ENCODE measurements at places on chromosomes 3 and 15.

DNA sequence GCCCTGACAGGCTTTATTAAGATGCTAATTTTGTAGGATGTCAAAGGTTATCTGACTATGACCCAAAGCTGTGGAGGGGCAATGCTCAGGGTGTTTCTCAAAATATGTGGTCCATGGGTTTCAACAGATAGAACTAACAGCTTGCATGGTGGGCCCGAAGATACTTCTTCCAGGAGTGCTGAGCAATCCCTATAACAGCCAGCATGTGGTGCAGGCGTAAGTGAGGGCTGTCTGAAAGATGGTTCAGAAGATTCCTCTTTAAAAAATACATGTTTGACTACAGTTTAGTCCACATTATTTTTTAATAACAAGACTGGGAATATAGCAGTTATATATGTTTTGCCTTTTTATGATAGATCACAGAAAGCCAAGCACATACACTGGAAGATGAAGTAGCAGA, 7.6 kb downstream of the SCG3 start:
- no peak for DNase-seq

- no peak for DNase-seq
Observed at GRCh38 chr3:81339040-81339845, 422.2 kb downstream of the GBE1 start.

DNA sequence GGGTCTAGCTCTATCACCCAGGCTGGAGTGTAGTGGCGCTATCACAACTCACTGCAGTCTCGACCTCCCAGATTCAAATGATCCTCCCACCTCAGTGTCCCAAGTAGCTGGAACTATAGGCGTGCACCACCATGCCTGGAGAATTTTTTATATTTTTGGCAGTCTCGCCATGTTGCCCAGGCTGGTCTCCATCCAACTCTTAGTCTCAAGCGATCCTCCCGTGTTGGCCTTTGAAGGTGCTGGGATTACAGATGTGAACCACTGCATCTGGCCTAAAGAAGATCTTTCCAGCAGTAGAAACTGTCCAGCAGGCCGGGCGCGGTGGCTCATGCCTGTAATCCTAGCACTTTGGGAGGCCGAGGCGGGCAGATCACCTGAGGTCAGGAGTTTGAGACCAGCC, 55.2 kb upstream of the NR2C2 start:
- DNase-seq = no peak

DNA sequence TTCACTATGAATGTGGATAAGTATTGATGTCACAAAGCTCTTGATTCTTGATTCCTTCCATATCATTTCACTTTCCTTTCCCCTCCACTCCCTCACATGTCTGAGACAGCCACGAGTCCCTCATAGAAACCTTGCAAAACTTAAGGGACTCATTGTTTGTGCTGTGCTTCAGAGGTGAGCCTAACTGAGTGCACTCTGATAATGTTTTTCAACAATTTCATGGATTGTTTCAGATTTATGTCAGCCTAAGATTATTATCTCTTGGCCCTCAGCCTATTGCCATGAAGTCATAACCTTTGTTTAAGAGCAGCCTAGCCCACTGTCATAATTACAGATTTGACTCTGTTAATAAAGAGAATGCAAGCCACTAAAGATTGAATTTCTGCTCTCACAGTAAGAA, 363.6 kb downstream of the MECOM start:
- no peak for DNase-seq

DNA sequence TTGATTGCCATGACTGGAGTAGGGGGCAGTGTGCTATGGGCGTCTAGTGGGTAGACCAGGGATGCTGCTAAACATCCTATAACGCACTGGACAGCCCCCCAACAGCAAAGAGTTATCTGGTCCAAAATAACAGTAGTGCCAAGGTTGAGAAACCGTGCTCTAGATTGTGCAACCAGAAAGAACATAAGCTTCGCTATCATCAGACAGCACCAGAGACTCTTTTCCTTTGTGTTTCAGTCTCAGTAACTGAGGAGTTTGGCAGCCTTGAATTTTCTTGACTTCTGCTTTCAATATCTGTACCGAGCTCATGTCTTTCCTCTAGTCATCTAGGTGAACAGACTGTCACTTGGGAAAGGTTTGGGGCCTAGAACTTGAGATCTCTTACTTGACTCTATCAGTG, 8.8 kb downstream of the ARID3B start:
- no peak for DNase-seq

DNA sequence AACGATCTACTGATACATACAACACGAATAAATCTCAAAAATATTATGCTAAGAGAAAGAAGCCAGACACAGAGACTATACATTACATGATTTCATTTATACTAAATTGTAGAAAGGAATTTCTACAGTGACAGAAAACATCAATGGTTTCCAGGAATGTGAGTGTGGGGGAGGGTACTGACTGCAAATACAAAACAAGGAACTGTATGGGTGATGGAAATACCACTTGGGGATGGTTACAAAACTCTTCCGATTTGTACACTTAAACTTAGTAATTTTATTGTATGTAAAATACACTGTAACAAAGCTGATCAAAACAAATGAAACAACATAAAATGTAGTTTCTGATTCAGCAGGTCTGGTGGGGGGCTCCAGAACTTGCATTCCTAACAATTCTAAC, 45.8 kb upstream of the IP6K2 start:
- no peak for DNase-seq

DNA sequence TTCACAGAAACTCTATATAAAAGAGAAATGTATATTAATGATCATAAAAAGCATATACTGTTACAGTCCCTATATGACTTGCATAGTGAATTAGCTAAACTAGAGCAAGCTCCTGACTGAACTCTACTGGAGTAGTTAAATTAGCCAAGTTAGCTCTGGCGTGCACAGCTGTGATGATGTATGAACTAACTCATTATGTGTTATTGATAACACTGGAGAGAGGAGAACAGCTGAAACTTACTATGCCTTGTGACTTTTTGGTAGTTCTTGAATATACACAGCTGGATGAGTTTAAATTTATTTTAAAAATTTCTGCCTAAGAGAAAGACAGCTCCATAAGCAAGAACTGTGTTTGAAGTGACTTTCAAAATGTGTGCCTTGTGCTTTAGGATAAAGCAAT, 8.1 kb downstream of the TIPARP start:
- DNase-seq = no peak

- no peak for DNase-seq
Observed at GRCh38 chr3:103218793-103219192, 784.0 kb downstream of the ZPLD1 start.

DNA sequence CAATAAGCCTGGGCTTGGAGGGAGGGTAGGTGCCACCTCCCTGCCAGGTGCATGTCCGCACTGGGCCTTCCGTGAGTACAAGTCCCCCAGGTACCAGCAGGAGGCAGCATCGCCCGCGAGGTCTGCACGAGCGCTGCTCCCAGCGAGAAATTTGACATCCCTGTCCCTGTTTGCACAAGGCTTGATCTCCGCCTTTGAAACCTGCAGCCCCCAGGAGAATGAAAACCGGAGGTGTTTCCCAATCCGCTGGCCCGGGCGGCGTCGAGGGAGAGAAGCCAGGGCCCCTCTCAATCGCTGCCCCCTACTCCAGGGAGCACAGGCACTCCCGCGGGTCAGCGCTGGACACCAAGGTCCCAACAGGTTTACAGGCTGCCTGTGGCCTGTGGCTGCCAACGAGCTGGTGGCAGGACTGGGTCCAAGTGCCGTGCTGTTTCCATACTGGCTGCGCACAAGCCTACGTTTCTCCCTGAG, 961 bp downstream of the HAPLN3 start:
- DNase-seq = peak; percentile 92

DNA sequence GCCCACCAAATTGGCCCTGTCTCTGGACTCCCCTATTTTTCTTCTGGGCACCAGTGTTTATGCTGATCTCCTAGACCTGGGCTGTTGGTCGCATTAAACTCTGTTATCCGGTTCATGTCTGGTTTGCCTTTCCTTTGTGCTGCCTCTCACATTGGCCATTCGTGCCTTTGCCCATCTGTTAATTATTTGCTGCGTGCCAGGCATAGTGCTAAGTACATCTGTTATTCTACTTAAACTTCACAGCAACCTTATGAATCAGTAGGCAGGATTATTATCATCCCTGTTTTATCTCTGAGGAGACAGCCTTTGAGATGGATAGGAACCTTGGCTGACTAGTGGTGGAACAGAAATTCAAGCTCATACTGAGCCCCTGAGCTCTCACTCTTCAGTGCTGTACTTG, 76.0 kb downstream of the THSD4 start:
- DNase-seq = no peak

GRCh38 chr3:144259267-144259666, 287.6 kb downstream of the DIPK2A start:
- no peak for DNase-seq

GRCh38 chr3:186841620-186842019, 890 bp upstream of the ADIPOQ start:
- DNase-seq = no peak

DNA sequence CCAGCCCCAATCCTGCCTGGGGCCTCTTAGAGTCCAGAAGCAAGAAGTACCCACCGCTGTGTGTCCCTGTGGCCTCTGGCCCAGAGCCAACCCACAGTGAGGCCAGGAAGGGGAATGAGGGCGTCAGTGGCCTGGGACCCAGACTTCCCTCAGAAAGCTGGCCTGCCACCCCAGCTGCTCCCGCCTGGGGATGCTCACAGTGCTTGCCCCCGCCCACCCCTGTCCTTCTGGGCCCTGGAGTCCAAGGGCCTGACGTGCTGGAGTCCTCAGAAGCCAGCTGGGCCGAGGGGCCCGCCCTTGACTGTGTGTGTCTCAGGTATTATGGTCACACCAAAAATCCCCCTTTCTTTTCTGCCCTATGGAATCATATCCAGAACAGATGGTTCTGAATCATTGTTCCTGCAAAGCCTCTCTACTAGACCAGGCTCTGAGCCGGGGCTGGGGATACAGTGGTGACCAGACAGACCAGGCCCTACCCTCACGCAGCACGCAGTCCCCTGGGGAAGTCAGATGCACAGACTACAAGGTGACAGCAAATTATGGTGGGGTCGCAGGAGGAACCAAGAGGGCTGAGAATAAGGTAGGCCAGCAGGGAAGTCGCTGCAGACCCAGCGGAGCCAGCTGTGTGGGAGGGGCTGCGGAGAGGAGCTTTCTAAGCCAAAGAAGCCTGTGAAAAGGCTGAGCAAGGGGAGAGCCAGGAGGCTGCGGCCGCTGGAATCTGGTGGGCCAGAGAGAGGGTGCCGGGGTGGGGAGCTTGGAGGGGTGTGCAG, 99.1 kb downstream of the VGLL4 start:
- no peak for DNase-seq

DNA sequence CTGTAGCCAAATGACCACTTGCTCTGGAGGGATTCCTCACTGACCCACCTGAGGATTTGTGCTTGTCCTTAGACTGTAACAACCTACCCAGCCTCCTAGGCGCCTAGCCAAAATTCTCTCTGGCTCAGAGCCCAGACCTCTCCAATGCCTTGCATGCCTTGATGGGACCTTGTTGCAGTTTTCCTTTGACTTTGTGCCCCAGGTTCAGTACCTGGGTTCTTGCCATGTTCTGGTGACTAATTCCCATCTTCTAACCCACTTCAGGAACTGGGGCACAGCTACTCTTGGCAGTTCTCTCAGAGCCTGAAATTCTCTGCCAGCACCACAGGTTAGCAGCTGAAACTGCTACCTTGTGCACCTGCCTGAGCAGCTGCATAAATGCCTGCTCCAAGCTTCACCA, 27.0 kb upstream of the UBE3A start:
- DNase-seq = no peak

- no peak for DNase-seq
Observed at GRCh38 chr3:11290743-11291680, 18.8 kb downstream of the ATG7 start.

DNA sequence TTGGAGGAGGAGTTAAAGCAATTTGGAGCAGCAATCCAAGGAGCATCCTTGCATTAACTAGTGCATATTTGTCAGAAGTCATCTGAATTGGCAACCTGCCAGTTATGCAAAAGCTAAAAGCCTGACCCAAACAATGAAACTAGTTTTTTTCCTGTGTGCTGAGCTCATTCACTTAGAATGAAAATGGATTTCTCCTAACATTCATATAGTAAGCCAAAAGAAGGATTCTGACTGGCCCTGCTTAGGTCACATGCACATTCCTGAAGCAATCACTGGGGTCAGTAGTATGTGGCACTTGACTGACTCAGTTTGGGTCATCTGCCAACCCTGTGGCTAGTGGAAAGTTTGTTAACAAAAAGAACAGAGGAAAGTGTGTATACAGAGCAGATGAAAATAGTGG, 30.5 kb downstream of the OXSM start:
- DNase-seq = no peak

DNA sequence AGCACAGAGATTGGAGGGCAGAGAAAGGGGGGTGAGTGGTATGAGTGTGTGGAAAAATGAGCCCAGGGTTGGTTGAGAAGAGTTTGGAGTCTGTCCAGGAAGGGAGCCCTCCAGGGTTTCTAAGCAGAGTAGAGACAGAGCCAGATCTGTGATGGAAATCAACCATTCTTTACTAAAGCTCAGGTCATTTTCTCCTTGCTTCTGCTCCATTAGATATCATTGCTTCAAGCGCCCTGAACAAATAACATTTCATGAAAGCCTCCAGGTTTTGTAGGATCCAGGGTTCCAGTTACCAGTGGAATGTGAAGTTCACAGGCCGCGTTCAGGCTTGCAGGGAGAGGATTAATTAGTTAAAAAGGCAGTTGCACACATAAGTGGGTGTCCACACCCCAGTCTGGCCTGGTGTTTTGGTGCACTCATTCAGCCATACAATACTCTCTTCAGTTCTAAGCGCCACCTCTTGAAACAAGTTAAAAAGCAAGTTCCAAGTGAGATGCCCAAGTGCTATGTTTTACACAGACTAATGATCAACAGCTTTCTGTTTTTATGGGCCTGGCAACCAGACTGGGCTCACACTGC, 16.4 kb upstream of the BOC start:
- no peak for DNase-seq

GRCh38 chr3:50245831-50246516, 10.0 kb downstream of the GNAI2 start:
- peak; percentile 96 for DNase-seq

DNA sequence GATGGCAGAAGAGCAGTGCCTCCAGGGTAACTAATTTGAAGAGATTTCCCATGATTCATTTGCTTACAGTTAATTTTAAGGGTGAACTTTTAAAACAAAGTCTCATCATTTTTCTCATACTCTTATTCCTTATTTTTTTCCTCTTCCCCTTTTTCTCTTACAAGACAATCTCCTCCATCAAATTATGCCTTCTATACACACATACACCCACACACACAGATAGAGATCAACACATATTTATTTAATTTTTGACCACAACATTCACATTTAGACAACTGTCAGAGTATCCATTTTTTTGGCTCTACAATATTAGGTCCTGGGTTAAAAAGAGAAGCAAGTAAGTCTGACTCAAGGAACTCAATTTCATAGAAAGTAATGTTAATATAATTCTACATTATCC, 37.6 kb downstream of the AAGAB start:
- DNase-seq = no peak

GRCh38 chr3:139454346-139454745, 22.0 kb downstream of the RBP2 start:
- no peak for DNase-seq

- DNase-seq = no peak
Observed at GRCh38 chr3:178200316-178200715, 335.9 kb upstream of the KCNMB2 start.

Data from activated T-cell treated with anti-CD3 and anti-CD28 coated beads, Interleukin-2, amount 50 U/mL, for 1 hour (primary cell).